ENCODE measurements at places on chromosomes 11 and 22.

GRCh38 chr11:27509908-27510307 lies 3.3 kb upstream of the LIN7C start:
- H3K27ac ChIP-seq = no peak overlapping the region
- no peak overlapping the region for H3K4me3 ChIP-seq
- H3K27me3 ChIP-seq = no peaks in the 10 kb centered on the region

- H3K27ac ChIP-seq = no peak overlapping the region
- H3K27me3 ChIP-seq = no peaks in the 10 kb centered on the region
- H3K36me3 ChIP-seq = no peaks in the 10 kb centered on the region
- H3K4me3 ChIP-seq = no peak overlapping the region
- DNase-seq = no peak
Measured at GRCh38 chr11:46338636-46338987, 8.7 kb upstream of the DGKZ start.

GRCh38 chr11:64844330-64845128 lies at the start of gene CDC42BPG:
TSS of gene CDC42BPG (minus strand) at chr11:64844653. CDS start at chr11:64844569, 84 bp downstream.
- DNase-seq = peak; percentile 69
- peaks cover 21% of the 10 kb centered on the region for H3K4me1 ChIP-seq
- no peaks in the 10 kb centered on the region for H3K27me3 ChIP-seq
- H3K4me3 ChIP-seq = peak within 1 kb of the TSS; percentile 42
- peak within 1 kb of the TSS; percentile 20 for H3K27ac ChIP-seq
- H3K36me3 ChIP-seq = no peaks in the 10 kb centered on the region

DNA sequence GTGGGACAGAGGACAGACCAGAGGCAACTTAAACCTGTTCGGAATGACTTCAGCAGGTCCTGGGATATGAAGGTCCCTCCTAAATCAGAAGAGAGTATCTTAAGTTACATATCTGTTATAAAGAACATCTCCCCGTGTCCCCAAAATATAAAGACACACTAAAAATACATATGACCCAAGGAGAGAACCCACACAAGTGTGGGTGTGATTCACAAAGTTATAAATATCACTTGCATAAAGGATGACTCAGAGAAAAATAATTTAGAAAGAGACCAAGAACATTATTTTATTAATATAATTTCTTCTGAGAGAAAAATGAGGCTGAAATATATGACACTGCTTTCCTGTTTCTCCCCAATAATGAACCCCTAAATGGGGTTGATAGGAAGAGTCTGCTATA lies 14.2 kb downstream of the OR5B21 start:
- no peak overlapping the region for H3K27ac ChIP-seq
- H3K36me3 ChIP-seq = no peaks in the 10 kb centered on the region
- H3K4me1 ChIP-seq = no peaks in the 10 kb centered on the region
- no peak overlapping the region for H3K4me3 ChIP-seq
- no peak for DNase-seq
